ENCODE measurements at places on chromosomes 7 and 10.
A peak's percentile ranks its signal among the peaks of the same experiment; 100 is the strongest.

- DNase-seq: no peak
Observed at GRCh38 chr7:1900847-1901246, 230.8 kb downstream of the ELFN1 start.

DNA sequence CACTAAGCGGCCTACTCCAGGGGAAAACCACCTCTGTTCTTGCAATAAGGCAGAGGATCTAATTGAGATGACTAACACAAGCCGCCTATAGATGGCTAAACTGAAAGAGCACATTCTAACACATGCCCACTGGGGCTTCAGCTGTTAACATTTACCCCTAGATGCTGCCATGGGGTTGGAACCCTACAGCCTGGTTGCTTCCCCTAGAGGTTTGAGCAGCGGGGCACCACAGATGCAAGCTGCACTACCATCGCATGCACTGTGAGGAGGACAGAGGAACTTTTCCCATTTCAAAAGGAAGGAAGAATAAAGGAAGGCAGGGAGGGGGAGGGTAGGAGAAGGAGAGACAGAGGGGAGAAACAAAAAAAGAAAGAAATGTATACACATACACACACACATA is 465.8 kb upstream of the PCDH15 start:
- DNase-seq: no peak

DNA sequence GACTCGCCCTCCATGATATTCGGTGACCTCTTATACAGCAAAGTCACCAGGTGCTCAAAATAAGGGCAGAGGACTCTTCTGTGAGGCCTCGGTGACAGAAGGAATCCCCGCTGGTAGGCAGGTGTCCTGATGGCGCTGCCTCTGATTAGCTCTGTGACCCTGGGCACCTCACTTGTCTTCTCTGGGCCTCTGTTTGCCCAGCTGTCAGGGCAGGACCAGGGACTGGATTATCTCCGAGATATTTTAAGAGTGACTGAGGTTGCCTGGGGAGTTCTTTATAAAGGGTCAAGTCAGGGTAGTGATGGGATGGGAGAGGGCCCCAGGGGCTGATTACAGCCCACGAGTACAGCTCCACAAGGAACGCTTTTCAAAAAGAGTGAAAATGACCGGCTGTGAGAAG is 70.9 kb upstream of the SAMD8 start:
- no peak for DNase-seq

GRCh38 chr10:132504501-132505272 is 32.9 kb upstream of the INPP5A start:
- no peak for DNase-seq

- DNase-seq: no peak
Observed at GRCh38 chr7:14899030-14899429, 3.5 kb downstream of the DGKB start.

DNA sequence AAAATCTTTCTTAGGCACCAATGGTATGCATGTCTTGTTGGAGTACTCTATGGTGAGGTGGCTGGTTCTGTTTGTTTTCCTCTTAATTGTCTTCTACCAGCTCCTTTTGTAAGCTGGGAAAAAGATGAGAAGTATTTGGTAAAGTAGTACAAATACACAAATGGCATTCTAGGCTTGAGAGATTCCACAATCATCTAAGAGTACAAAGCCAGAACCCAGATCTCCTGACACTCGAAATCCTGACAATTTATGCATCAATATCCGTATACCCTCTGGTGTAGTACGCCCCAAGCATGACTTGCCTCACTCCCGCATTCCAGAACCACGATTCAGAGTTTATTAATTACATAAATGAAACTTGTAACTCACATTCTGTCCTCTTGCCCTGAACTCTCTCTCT is 43.5 kb downstream of the CDCA7L start:
- peak; percentile 54 for DNase-seq

DNA sequence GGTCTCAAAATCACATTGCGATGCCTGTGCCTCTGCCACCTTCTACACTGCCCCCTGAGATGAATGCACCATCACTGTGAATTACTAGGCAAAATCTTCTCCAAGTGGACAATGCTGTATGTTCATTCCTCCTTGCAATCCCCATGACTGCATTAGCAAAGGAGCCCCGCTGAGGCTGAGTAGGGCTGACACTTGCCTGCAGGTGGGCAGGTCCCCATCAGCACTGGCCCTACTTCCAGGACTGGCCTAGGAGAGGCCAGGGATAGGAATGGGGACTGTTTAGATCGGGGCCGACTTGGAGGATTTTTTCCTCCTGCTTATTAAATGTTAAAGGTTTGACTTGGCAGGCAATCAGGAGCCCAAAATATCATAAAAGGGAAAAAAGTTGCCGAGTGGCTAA is 127.0 kb upstream of the TCF7L2 start:
- no peak for DNase-seq
